ENCODE measurements at places on chromosomes 7 and 10. TPM values are rescaled to one million over a fixed set of nuclear protein-coding genes. Genes with fewer than 3 reads are reported as not detected.
A peak's percentile ranks its signal among the peaks of the same experiment; 100 is the strongest.

The CACUL1 gene
- 27.6 TPM for total RNA-seq

The RAMP3 gene
- not detected for total RNA-seq

The PTTG1IP2 gene
- total RNA-seq: not detected

The ZC3HAV1L gene
- 38.5 TPM for total RNA-seq

The GNAT3 gene
- total RNA-seq: not detected

The IKZF1 gene
- 282 TPM for total RNA-seq

The RHEB gene
- total RNA-seq: 62.5 TPM

The PDE6C gene
- not detected for total RNA-seq

The VWA2 gene
- not detected for total RNA-seq

The ZP3 gene
- 7.4 TPM for total RNA-seq

The AQP1 gene
- total RNA-seq: not detected

The LEP gene
- not detected for total RNA-seq

The TMEM270 gene
- not detected for total RNA-seq

The C7orf33 gene
- not detected for total RNA-seq

The NKX2-3 gene
- total RNA-seq: not detected

The CALCR gene
- not detected for total RNA-seq

- H3K36me3 ChIP-seq: no peaks in the 10 kb centered on the region
- H3K27me3 ChIP-seq: no peaks in the 10 kb centered on the region
- no peak overlapping the region for H3K4me3 ChIP-seq
- DNase-seq: no peak
Measured at GRCh38 chr10:19908991-19909696, 92.9 kb downstream of the PLXDC2 start.

DNA sequence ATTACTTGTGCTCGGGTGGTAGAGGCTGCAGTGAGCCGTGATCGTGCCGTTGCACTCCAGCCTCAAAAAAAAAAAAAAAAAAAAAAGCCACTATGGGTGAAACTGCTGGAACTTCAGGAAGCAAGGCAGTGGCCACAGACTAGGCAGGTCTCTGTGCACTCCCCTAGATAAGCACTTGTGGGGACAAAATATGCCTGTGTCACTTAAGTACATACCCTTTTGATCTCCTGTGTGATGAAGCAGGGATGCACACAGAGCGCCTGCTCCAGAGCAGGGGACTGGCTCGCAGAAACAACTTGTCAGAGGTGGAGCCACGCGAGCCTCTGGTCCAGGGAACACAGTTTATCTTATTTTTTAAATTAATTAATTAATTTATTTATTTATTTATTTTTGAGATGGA is 42.9 kb upstream of the PSAP start:
- DNase-seq: no peak
- H3K27me3 ChIP-seq: peaks cover 4% of the 10 kb centered on the region
- no peak overlapping the region for H3K27ac ChIP-seq
- H3K36me3 ChIP-seq: no peaks in the 10 kb centered on the region
- H3K4me1 ChIP-seq: peaks cover 6% of the 10 kb centered on the region

GRCh38 chr7:139252451-139252850 is 21.4 kb downstream of the UBN2 start:
- H3K4me1 ChIP-seq: peaks cover 2% of the 10 kb centered on the region
- H3K27ac ChIP-seq: no peak overlapping the region
- no peaks in the 10 kb centered on the region for H3K27me3 ChIP-seq
- no peak for DNase-seq
- peaks cover 35% of the 10 kb centered on the region for H3K36me3 ChIP-seq
- no peak overlapping the region for H3K4me3 ChIP-seq

- H3K27me3 ChIP-seq: no peaks in the 10 kb centered on the region
- H3K36me3 ChIP-seq: peaks cover 15% of the 10 kb centered on the region
- no peak for DNase-seq
- H3K4me1 ChIP-seq: peaks cover 16% of the 10 kb centered on the region
Measured at GRCh38 chr10:60613434-60613833, 164.8 kb upstream of the CDK1 start.

DNA sequence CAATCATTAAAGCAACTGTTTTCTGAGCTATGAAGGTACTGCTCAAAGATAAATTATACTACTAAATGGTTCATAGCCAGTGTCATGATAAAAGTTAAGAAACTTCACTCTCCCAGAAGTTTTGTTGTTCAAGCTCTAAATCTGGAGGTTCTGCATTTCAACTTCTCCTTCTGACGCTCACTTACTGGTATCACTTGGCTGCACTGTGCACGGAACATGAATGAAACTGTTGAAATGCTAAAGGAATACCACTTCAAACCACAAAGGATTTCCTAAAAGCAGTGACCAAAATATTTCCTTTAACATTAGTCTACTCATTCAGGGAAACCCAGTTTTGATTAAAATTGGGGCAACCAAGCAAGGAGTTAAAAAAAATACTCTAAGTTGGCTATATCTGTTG is 93.6 kb downstream of the UBE2H start:
- peaks cover 5% of the 10 kb centered on the region for H3K36me3 ChIP-seq
- peaks cover 22% of the 10 kb centered on the region for H3K4me1 ChIP-seq
- no peaks in the 10 kb centered on the region for H3K27me3 ChIP-seq
- no peak overlapping the region for H3K4me3 ChIP-seq

- H3K27me3 ChIP-seq: no peaks in the 10 kb centered on the region
- H3K36me3 ChIP-seq: no peaks in the 10 kb centered on the region
- peak; percentile 83 for DNase-seq
- peak overlapping the region; percentile 45 for H3K27ac ChIP-seq
- H3K4me1 ChIP-seq: peaks cover 44% of the 10 kb centered on the region
- H3K4me3 ChIP-seq: peak overlapping the region; percentile 47
Measured at GRCh38 chr10:119090968-119091367, 10.4 kb upstream of the EIF3A start.

- H3K4me3 ChIP-seq: peak overlapping the region; percentile 33
- no peaks in the 10 kb centered on the region for H3K36me3 ChIP-seq
- peaks cover 61% of the 10 kb centered on the region for H3K4me1 ChIP-seq
- DNase-seq: peak; percentile 76
- H3K27ac ChIP-seq: peak overlapping the region; percentile 82
Measured at GRCh38 chr10:69048103-69048502, 39.8 kb upstream of the SRGN start.

DNA sequence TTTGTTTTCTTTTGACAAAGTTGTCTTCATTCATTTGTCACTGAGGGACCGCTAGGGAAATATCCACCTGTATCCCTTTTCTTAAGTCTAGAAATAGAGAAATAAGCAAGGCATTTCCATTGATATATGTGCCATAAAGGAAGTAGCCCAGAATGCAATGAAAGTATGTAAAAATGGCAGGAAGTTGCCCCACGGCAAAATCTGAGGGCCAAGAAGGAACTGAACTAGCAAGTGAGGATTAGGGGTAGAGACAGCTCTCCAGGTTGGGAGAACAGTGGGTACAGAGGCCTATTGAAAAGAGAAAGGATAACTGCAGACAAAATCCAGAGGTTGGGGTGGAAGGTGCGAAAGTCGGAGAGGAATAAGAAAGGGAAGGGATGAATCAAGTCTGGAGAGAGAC is 56.6 kb upstream of the TOMM7 start:
- peaks cover 26% of the 10 kb centered on the region for H3K4me1 ChIP-seq
- H3K27ac ChIP-seq: no peak overlapping the region
- no peak overlapping the region for H3K4me3 ChIP-seq
- no peaks in the 10 kb centered on the region for H3K27me3 ChIP-seq
- no peak for DNase-seq

- no peaks in the 10 kb centered on the region for H3K27me3 ChIP-seq
- H3K27ac ChIP-seq: peak overlapping the region; percentile 97
- peaks cover 53% of the 10 kb centered on the region for H3K36me3 ChIP-seq
- peak; percentile 90 for DNase-seq
Measured at GRCh38 chr7:130960208-130960988, 226.4 kb upstream of the KLF14 start.

GRCh38 chr10:78502210-78502936 is 468.7 kb downstream of the RPS24 start:
- no peak overlapping the region for H3K27ac ChIP-seq
- no peak overlapping the region for H3K4me3 ChIP-seq
- H3K4me1 ChIP-seq: peaks cover 6% of the 10 kb centered on the region

DNA sequence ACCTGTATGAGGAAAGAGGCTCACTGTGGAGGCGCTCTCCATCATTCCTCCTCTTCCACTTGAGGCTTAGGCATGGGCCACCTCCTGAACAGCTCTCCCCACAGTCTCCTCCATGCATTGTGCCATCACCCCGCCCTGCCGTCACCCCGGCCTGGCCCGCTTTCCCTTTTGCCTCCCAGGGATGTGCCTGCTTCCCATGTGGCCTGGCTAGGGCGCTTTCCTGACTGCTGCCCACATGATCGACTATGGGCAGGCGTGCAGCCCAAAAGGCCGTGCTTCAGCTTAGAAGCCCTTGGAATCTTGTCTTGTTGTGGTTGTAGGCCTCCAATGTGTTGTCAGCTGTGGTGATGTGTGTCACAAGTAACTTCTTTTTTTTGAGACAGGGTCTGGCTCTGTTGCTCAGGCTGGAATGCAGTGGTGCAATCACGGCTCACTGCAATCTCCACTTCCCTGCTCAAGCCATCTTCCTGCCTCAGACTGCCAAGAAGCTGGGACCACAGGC is 1.8 kb upstream of the ACTR3C start:
- H3K27me3 ChIP-seq: no peaks in the 10 kb centered on the region
- peak overlapping the region; percentile 100 for H3K27ac ChIP-seq
- H3K4me3 ChIP-seq: peak overlapping the region; percentile 99
- peaks cover 45% of the 10 kb centered on the region for H3K4me1 ChIP-seq

- H3K4me3 ChIP-seq: no peak overlapping the region
- H3K27me3 ChIP-seq: peaks cover 7% of the 10 kb centered on the region
- H3K36me3 ChIP-seq: no peaks in the 10 kb centered on the region
- no peak overlapping the region for H3K27ac ChIP-seq
- peaks cover 2% of the 10 kb centered on the region for H3K4me1 ChIP-seq
Measured at GRCh38 chr10:47452495-47453140, 31.3 kb downstream of the ANXA8 start.

- no peaks in the 10 kb centered on the region for H3K4me1 ChIP-seq
- H3K27ac ChIP-seq: no peak overlapping the region
- no peaks in the 10 kb centered on the region for H3K36me3 ChIP-seq
- H3K27me3 ChIP-seq: no peaks in the 10 kb centered on the region
Measured at GRCh38 chr7:4010061-4010605, 672.0 kb upstream of the FOXK1 start.

- no peaks in the 10 kb centered on the region for H3K36me3 ChIP-seq
- DNase-seq: no peak
- no peak overlapping the region for H3K4me3 ChIP-seq
- no peak overlapping the region for H3K27ac ChIP-seq
- H3K27me3 ChIP-seq: peaks cover 21% of the 10 kb centered on the region
Measured at GRCh38 chr7:129073204-129073603, 18.3 kb upstream of the TNPO3 start.

DNA sequence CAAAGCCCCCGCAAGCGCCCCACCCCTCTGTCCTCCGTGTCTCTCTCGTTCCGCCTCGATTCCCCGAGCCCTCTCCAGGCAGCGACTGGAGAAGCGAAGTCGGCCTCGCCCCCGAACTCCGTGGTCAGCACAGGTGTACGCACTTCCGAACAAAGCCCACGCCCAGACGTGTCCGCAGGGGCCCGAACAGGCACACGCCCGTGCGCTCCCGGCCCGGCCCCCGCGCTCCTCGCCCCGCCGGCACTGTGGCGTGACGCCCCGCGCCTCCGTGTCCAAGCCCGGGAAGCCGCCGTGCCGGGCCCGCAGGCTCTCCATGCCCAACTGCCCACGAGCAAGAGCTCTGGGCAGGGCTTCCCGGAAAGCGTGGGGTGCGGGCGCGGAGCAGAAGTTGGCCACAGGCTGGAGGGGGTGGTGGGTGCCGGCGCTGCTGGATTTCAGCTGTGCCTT is 662 bp downstream of the NRCAM start:
- peaks cover 10% of the 10 kb centered on the region for H3K4me1 ChIP-seq
- H3K4me3 ChIP-seq: peak overlapping the region; percentile 61
- no peak overlapping the region for H3K27ac ChIP-seq

DNA sequence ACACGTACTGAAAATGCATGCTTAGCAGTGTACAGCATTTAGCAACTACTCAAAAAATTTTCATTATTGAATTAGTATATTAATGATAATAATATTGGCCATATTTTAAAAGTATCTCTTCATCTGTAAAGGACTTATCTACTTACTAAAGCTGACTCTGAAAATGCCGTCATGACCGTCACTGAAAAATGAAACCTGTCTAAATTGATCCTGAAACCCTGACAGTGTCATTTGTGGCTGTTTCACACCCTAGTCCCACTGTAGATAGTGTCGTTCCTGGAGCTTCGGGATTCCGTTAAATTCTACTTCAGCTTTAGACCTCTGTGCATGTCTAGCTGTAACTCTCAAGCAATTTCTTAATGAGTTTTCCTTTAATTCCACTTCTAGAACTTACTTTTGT is 35.8 kb upstream of the EZH2 start:
- peaks cover 37% of the 10 kb centered on the region for H3K4me1 ChIP-seq
- no peak overlapping the region for H3K4me3 ChIP-seq
- H3K27me3 ChIP-seq: no peaks in the 10 kb centered on the region
- DNase-seq: no peak

- no peak overlapping the region for H3K4me3 ChIP-seq
- H3K27ac ChIP-seq: no peak overlapping the region
- DNase-seq: no peak
- H3K4me1 ChIP-seq: no peaks in the 10 kb centered on the region
- peaks cover 6% of the 10 kb centered on the region for H3K27me3 ChIP-seq
- no peaks in the 10 kb centered on the region for H3K36me3 ChIP-seq
Measured at GRCh38 chr10:78716043-78716660, 352.6 kb upstream of the ZMIZ1 start.

- H3K36me3 ChIP-seq: no peaks in the 10 kb centered on the region
- no peak overlapping the region for H3K4me3 ChIP-seq
- no peak for DNase-seq
- H3K27me3 ChIP-seq: peaks cover 6% of the 10 kb centered on the region
- H3K4me1 ChIP-seq: no peaks in the 10 kb centered on the region
Measured at GRCh38 chr7:26620352-26620751, 244.0 kb downstream of the SKAP2 start.

DNA sequence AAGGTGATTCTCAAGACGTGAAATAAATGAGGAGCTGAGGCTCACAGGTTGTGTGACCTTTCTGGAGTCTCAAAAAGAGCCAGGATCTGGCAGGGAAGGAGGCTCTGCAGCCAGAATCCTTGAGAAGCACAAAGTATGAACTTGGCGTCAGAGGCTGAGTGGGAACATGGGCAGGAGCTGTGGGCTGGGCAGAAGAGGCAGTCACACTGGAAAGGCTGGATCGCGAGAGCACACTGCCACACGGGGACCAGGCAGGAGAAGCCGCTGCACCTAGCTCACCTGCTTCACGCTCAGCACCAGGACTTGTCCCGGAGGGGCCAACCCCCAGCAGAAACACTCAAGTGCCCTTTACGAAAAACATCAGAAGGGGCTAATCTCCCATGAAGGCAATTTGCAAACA is 535.0 kb downstream of the TNS3 start:
- H3K4me1 ChIP-seq: no peaks in the 10 kb centered on the region
- no peak overlapping the region for H3K27ac ChIP-seq
- no peak for DNase-seq
- no peaks in the 10 kb centered on the region for H3K36me3 ChIP-seq
- no peaks in the 10 kb centered on the region for H3K27me3 ChIP-seq
- no peak overlapping the region for H3K4me3 ChIP-seq
